ENCODE measurements at places on chromosomes 12 and 14. TPM values are rescaled to one million over a fixed set of nuclear protein-coding genes. Genes with fewer than 3 reads are reported as not detected.

Gene MTRFR
- 11.1 TPM for total RNA-seq

DNA sequence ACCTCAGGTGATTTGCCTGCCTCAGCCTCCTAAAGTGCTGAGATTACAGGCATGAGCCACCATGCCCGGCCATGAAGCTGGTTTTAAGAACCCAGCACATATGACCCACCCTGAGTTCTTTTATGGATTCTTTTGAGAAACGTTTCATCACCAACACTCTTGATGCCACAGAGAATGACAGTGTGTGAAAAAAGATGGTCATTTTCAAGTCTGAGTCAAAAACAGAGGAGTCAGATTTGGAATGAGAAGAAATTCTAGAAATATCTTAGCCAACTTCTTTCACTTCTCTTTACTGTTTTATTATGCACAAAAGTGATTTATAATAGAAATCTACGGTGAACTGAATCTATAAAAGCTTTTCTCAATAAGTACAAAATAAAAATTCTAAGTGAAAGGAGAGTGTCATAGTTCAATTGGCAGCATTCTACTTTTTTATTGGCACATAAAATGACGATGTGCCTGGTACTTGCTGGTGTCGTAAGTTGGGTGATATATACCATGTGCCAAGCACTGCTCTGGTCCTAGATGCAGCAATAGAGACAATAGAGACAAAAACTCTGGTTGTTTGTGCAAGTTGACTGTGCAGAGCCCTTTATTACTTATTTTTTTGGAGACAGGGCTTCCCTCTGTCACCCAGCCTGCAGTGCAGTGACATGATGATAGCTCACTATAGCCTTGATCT, 33.9 kb downstream of the CCDC177 start:
- no peak for DNase-seq

DNA sequence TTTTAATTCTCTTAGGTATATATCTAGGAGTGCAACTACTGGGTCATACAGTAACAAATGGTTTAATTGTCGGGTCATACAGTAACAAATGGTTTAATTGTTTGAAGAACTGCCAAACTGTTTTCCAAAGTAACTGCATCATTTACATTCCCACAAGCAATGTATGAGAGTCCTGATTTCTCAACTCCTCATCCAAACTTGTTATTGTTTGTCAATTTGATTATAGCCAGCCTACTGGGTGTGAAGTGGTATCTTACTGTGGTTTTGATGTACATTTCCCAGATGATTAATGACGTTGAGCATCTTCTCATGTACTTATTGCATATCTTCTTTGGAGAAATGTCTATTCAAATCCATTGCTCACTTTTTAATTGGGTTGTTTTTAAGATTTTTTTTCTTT, 67.6 kb upstream of the CFL2 start:
- no peak for DNase-seq

Gene CKB
- total RNA-seq = 2,561 TPM

GRCh38 chr12:56775638-56776037, 12.5 kb downstream of the HSD17B6 start:
- DNase-seq = no peak

GRCh38 chr14:63677891-63678379, 36.3 kb upstream of the WDR89 start:
- DNase-seq = no peak
